NCI-H1092 (cell line): ENCODE measurements at places on chromosomes 2 and 18.

DNA sequence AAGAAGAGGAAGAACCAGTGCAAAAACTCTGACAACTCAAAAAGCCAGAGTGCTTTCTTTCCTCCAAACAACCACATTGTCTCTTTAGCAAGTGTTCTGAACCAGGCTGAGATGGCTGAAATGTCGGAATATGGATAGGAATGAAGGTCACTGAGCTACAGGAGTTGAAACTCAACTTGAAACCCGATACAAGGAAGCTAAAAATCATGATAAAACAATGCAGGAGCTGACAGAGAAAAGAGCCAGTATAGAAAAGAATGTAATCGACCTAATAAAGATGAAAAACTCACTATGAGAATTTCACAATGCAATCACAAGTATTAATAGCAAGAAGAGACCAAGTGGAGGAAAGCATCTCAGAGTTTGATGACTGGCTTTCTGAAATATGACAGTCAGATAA lies 15.0 kb upstream of the EIF2AK3 start:
- DNase-seq, result no peak

- no peak for DNase-seq
These were observed 59.5 kb downstream of the E2F6 start for GRCh38 chr2:11406267-11406957.

DNA sequence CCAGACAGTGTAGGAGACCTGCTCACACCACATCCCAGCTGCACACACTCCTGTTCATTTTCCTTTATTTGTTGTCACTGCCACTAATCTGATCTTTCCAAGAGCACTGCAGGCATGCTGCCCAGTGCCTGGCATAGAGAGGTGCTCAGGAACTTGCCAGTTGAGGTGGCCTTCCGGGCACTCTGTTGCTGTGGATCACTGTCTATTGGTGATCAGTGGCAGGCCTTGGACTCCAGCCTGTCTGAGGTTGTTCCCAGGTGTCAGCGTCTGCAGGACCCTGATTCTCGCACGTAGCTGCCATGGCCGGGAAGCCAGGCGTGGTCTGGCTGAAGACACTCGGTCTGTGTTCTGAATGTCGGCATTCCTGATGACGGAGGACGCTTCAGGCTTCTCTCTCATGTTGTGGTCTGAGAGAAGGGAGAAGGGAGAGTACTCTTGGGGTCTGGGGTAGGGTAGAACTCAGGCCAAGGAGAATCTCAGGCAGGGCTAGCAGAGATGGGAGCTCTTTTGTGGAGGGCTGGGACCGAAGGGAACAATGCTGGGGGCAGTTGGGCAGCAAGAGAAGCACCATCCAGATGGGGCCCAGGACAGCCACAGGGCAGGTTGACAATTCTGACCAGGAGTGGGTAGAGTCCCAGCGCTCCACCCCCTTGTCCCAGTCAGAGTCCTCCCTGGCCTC lies 240.9 kb downstream of the MYCN start:
- DNase-seq, result no peak

GRCh38 chr2:182522405-182522896 lies 95.6 kb upstream of the PDE1A start:
- DNase-seq, result peak; percentile 16

DNA sequence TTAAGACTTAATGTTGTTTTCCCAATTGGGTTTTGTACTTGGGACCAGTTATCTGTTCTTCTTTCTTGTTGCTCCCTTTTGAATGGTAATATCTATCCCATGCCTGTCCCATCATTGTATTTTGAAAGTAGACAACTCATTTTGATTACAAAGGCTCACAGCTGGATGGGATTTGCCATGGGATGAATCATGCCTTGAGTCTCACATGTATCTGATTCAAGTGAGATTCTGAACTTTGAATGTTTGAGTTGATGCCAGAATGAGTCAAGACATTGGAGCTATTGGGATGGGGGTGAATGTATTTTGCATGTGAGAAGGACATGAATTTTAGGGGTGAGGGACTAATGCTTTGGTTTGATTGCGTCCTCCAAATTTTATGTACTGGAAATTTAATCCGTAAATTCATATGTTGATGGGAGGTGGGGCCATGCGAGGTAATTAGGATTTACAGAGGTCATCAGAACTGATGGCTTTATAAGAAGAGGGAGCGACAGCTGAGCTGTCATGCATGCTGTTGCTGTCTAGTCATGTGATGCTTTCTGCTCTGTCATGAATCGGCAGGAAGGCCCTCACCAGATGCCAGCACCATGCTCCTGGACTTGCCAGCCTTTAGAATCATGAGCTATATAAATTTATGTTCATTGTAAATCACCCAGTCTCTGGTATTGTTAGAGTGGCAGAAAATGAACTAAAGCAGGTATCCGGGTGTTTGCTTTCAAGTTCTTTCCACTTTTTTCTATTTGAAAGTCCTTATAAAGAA lies 741.3 kb upstream of the RAB6C start:
- DNase-seq, result no peak

GRCh38 chr18:3584266-3584861 lies 134.4 kb downstream of the TGIF1 start:
- no peak for DNase-seq

- DNase-seq, result no peak
These were observed 49.7 kb upstream of the RASGRP3 start for GRCh38 chr2:33426666-33427231.

DNA sequence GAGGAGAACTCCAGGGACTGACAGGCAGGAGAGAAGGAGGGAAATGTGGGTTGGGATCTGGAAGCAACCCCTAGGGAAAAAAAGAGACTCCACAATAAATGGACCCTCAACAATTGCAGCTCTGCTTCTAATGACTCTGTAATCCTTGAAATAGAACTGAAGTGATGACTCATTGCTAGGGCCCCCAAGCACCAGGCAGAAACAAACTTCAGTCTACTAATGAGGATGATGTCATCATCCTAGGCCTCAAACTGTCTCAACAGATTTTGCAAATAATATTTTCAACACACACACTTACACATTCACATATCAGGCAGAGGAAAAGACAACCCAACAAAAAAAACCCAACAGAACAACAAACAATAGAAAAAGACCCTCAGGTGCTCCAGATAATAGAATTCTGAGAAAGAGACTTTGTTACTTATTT lies 143.3 kb downstream of the HDAC4 start:
- DNase-seq, result no peak

- no peak for DNase-seq
These were observed 371.6 kb upstream of the CHST9 start for GRCh38 chr18:27556741-27557140.

- no peak for DNase-seq
These were observed 114.3 kb downstream of the LDLRAD4 start for GRCh38 chr18:13332874-13333273.

DNA sequence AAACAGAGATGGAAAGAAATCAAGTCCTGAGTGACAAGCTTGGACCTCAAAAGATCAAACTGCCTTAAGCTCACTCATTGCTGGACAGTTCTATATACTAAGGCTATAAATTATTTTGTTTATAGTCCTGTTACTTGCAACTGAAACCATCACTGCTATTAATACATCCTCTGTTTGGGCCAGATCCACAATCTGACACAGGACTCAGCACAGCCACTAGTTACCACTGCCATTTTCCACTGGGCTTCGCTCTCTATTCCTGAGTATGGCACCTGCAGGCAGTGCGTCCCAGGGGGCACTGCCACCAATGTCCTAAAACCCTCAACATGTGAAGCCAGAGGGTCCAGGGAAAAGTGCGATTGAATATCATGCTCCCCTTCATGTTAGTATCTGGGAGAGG lies 52.3 kb downstream of the CYP26B1 start:
- DNase-seq, result no peak

GRCh38 chr18:38931754-38932050 lies 1366.1 kb upstream of the CELF4 start:
- DNase-seq, result no peak

DNA sequence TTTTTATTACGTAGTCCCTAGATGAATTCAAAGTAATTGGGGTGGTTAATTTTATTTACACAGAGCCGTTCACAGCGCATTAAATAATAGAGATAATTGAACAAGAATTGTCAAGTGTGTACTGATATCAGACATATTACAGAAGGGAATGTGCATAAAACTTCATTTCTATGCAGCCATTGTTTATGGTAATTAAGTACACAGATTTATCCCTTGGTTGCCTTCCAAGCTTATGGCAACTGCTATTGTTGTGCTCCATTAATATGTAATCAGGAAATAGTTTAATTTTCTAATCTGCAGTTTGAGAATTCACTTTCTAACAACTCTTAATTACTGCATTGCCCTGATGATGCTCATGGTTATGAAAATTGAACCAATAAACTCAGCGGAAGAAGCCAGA lies 47.3 kb upstream of the OTX1 start:
- no peak for DNase-seq

DNA sequence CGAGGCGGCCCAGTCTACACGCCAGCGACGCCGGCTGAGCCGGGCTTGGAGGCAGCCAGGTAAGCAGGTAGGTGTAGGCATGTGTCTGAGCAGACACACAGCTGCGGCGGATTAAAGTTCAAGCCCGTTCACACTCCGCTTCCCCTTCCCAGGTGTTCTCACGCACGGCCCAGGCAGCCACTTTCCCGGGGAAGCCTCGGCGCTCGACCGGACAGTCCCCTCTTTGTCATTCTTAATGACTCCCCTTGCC lies 367 bp downstream of the TGFA start:
- DNase-seq, result no peak

DNA sequence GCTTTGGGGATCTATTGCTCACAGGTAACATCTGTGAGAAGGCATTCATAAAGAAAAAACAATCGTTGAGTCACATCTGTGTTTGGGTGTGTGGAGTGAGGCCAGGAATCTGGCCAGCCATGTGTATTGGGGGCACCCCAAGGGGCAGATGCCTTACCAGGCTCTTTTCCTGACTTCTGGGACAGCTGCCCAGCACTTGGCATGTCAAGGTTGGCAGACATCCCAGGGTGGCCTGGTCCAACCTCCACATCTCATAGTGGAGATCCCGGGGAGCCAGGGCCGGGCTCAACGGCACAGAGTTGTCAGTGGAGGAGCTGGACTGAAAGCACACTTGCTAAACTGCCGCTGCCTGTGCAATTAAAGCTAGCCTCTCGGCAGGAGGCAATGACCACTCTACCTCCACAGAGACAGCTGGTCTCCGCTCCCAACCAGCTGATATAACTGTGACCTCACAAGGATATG lies 75.3 kb upstream of the MGAT4A start:
- peak; percentile 90 for DNase-seq
